ENCODE measurements at places on chromosomes 5 and 9.

- peak; percentile 12 for DNase-seq
These were observed 318.4 kb upstream of the ZNF608 start for GRCh38 chr5:125064621-125065438.

DNA sequence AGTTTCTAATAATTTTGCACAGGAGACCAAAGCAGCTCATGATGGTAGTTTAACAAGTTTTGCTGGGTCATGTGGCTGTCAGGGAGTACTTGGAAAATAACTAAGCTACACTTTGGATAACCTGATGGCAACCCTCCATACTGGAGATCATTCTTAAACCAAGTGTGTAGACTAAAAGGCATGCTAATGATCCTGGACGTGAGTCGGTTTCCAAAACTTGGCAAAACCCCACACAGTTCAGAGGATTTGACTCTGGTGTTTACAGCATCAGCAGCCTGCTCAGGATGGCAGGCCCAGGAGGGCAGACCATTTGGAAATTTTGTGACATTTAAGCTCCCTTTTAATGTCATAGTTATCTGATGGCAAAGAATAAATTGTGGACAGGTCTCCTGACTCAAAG, 196.5 kb upstream of the EFNA5 start:
- DNase-seq = no peak

DNA sequence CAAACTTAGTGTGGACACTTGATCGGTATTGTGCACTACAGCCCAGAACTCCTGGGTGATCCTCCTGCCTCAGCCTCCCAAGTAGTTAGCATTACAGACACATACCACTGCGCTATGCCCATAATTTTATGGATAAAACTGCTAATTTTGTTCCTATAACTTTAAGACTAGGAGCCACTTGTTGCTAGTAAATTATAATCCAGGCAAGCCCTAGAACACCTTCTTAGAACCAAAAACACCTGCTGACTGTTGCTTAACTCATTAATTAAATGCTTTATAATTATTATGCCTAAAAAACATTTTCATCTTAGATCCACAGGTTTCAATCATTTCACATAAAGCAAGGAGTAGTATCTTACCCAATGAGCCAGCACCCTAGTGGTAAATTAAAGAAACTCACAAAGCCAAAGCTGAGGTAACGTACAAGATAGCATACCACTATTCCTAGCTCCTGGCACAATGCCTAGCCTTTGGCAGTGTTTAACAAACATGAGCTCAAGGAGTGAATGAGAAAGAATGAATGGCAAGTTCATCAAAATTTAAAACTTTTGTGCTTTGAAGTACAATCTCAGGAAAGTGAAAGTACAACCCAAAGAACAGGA, 5.4 kb downstream of the MRPS27 start:
- no peak for DNase-seq

DNA sequence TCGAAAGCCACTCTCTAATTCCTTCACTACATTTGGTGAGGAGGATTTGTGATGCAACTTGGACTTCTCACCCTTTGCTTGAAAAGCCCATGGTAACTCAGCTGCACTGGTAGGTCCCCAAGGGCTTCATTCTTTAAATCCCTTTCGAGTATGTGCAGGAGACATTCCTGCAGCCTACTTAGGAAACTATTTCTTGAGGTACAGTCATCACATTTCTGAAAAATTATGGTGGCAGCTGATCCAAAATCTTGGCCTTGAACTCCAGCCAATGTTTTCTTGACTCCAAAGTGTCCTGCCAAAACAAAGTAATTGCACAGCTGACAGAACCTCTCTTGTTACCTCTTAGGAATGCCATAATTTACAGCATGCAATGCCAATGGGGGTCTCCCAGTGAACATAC, 99.7 kb downstream of the NPR3 start:
- no peak for DNase-seq

DNA sequence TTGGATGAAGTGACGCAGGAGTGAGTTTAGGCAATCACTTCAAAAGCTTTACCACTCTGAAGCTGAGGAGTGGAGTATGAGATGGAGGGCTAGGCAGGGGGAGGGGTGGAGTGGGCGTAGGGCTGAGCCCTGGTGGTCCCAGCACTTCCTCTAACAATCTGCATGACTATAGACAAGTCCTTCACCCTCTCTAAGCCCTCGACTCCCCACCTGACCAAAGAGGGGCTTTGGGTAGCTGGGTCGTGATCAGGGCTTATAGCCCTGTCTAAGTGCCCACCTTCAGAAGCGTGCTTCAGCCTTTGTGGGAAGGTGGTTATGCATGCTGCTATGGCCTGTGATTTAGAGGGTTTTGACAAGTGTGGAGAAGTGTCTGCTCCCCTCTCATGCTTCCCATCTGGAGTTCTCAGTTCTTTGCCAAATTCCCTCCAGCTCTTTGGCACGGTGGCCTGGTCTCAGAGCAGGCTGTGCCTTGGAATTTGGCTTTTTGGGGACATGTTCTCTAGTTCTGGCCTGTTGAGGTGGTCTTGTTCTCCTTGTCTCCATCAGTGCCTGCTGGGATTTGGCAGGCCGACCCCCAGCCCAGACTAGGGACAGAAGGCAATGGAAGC, 53.0 kb downstream of the ACTBL2 start:
- no peak for DNase-seq

DNA sequence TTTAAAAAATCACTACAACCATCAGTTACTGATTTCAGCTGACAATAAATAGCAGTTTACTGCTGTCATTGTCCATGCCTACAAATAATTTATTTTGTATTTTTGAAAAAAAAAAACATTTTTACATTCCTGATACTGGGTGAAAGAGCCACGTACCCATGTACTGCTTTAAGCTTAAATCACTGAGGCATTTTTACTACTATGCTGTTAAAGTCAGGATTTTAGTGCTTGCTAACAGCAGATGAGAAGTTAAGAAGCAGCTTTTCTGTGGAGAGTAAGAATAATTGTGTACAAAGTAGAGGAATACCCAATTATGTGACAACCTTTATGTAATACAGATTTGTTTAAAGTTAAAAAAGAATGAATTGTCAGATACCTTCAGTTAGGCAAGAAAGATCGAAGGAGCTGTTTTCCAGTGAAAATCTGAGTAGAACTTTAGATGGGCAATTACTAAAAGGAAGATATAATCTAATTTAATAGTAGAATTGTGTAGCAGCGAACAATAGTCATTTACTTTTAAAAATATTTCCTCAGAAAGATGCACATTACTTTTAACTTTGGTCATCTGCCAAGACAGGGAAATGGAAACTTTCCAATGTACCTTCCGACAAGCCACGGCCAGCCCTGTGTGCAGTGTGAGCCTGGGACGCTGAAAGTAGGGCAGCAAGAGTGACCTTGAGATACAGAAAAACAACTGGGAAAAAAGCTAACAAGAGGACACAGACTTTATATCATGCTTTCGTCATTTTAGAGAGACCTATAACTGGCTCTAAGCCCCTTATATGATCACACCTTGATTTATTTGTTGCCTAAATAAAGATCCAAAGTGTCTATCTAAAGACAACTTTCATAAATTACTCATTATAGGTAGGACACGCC, 39.9 kb downstream of the RHOBTB3 start:
- no peak for DNase-seq

- no peak for DNase-seq
These were observed 752 bp downstream of the TSTD2 start for GRCh38 chr9:97632248-97632984.

DNA sequence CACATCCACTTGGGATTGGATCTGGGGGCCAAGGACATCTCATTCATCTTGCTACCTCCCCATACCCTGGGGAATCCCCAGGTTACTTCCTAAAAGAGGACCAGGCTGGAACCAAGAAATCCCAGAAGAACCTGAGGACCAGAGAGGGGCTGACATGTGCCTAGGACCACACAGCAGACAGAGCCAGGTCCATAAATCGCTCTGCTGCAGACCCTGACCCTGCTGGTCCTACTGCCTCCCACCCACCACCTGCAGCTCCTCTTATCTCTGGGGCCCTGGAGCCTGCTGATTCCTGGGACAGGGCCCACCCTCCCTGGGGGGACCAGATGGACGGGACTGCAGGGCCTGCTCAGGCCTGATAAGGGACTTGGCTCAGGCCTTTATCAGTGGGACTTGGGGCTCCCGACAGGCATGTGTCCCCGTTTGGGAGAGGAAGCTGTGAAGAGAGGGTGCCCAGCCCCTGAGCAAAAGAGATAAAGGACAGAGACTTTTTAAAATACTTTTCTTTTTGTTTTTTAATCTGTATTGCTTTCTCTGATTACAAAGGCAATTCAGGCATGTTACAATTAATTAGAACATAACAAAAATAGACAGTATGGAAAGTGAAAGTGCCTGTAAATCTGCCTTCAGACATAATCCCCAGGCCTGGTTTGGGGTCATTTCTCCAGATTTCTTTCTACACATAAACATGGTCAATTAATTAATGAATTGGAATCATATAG, 101.3 kb upstream of the LARP1 start:
- no peak for DNase-seq

- DNase-seq = no peak
These were observed 29.3 kb upstream of the CTSL start for GRCh38 chr9:87696641-87697040.

GRCh38 chr9:127388856-127389238, 8.1 kb upstream of the SLC2A8 start:
- DNase-seq = no peak

GRCh38 chr5:63911871-63912270, 50.4 kb downstream of the HTR1A start:
- no peak for DNase-seq

GRCh38 chr9:78472111-78472510, 175.2 kb downstream of the PSAT1 start:
- no peak for DNase-seq

DNA sequence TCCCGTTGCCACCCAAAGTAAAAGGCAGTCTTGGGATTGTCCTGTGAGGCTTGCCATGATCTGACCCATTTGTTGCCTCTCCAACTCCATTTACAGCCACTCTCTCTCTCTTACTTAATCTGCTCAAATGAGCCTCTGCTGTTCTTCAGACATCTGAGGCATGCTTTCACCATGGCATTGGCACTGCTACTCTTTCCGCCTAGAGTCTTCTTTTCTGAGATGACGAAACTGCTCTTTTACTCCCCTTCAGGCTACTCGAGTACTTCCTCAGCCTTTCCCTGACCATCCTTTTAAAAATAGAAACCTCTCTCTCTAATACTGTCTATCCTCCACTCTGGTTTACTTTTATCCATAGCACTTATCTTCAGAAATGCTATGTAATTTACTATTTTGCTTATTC, 9.0 kb downstream of the FOCAD start:
- peak; percentile 7 for DNase-seq

- DNase-seq = no peak
These were observed 951.4 kb downstream of the NR2F1-AS1 start for GRCh38 chr5:92629574-92629973.

DNA sequence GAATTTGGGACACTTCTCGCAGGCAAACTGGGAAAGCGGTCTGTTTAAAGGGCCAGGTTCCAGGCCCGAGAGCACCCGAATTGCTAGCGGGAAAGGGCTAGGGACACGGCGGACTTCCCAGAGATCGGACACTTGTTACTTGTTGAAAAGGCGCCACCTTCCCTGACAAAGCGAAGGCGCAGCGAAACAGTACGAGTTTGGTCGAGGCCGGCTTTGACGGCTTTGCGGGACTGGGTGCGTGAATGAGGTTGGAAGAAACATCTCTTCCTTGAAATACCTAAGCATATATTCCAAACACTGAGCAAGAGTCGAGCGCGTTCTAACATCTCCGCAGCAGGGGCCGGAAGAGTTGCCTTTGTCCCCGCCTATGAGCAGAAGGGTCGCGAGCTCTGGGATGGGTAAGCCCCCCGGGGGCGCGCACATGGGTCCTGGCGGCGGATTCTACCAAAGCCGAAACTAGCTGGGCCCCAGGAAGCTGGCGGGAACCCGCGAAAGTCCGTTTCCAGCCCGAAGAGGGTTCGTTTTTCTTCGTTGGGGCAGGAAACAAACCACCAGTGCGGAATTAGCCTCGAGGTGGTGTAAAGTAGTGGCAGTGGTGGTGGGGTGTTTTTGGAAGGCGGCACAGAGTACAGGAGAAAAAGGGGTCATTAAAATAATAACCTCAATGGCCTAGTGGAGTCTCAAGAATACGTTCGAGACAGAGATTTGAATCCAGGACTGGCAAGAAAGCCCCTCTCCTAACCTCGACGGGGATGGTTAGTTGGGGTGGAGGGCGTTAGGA, 1.5 kb downstream of the GDNF start:
- DNase-seq = peak; percentile 59

GRCh38 chr5:119323601-119324000, 32.2 kb upstream of the TNFAIP8 start:
- peak; percentile 23 for DNase-seq

GRCh38 chr9:21070171-21070571, 7.6 kb downstream of the IFNB1 start:
- DNase-seq = peak; percentile 72

- no peak for DNase-seq
These were observed 36.4 kb upstream of the TCF7 start for GRCh38 chr5:134077926-134078580.

DNA sequence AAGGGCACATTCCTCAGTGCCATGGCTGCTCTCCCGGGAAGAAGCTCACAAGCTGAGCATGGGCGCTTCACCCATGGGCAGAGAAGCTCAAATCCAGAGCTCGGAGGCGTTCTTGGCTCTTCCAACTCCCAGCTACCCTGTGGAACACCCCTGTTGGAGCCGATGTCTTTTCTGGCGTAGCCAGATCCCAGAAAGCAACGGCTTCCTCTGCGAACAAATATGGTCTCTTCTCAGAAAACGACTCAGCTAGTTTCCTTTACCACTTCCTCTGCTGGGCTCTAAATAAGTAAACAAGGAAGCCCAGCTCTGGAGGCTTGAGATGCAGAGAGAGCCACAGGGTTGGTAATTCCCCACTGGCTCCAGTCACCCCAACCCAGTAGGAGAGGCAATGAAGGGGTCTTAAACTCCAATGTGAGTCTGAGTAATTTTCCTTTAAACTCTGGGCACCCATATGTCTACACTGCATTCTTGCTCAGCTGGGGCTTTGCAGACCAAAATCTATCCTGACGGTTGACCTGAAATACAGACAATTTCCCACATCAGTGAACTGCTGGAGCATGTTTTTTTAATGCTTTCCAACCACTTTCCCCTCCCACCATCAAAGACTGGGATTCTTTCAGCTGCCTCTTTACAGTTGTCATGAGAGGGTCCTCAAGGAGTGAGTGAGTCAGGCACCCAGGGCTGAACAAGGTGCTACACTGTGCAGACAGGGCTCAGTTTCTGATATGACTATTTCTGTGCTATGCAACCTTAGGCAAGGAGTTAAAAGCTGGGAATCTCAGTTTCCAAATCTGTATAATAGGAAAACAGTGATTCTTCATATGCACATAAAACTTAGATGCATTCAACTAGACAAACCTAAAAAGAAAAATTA, at the start of gene LCP2:
Gene LCP2 (minus strand): TSS at position 189 of the 874 bp plus-strand sequence. CDS start 166 bp downstream, at position 23.
- DNase-seq = peak; percentile 58

DNA sequence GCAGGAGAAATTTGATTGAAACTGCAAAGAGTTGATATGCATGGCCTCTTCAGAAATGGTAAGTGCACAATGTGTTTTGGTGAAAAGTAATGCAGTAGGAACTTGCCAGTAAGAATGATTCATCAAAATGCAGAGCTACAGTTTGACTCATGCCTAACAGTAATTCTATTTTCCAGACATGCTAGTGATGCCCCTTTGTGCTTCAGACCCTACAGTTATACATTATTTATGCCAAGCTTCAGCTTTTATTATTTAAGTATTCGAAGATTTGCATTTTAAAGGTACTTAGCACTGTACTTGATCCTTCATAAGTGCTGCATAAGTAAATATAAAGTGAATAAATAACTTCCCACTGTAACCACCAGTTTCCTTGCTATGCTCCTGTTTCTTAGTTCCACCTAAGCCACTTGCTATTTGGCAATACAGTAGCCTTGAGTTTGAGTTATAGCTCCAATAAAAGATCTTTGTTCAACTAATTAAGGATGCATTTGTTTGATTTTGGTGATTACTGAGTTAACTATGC, 3.6 kb upstream of the SPATA31E1 start:
- DNase-seq = no peak

GRCh38 chr9:37269221-37269620, 148.8 kb downstream of the ZCCHC7 start:
- no peak for DNase-seq
